ENCODE measurements at places on chromosomes 3 and 15.
A peak's percentile ranks its signal among the peaks of the same experiment; 100 is the strongest.

DNA sequence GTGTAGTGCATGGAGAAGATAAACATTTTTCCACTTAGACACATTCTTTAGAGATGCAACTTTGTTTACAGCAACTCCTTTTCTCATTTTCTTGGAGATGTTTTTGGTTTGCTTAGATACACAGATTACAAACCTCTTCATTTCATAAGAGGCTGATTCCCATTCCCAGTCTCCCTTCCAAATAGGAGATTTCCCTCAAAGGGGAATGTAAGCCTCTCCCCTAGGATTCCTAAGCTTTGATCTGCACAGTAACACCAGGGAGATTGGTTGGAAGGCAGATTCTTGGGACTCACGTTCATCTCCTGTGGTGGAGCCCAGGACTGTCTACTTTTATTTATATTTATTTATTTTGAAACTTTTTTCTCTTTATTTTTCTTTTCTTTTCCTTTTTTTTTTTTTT lies 63.2 kb downstream of the MCTP2 start:
- DNase-seq, result no peak

DNA sequence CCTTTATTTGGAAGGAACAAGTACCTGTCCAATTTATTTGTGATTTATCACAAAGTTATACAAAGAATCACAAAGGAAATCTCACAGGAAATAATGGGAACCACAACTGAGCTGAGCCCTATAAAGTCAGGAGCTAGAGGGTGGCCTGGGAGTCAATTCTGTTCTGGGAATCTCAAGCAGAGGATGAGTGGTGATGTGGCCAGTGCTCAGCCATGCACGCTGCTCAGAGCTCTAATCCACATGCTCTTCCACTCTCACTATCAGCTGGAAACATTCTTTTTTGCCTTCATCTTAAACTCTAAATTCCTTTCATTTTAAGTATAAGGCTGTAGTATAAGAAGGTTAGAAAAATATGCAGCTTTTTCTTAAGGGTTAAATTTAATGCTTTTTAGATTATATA lies 36.6 kb downstream of the UACA start:
- DNase-seq, result no peak

GRCh38 chr15:49984436-49984835 lies 134.6 kb downstream of the ATP8B4 start:
- DNase-seq, result no peak

DNA sequence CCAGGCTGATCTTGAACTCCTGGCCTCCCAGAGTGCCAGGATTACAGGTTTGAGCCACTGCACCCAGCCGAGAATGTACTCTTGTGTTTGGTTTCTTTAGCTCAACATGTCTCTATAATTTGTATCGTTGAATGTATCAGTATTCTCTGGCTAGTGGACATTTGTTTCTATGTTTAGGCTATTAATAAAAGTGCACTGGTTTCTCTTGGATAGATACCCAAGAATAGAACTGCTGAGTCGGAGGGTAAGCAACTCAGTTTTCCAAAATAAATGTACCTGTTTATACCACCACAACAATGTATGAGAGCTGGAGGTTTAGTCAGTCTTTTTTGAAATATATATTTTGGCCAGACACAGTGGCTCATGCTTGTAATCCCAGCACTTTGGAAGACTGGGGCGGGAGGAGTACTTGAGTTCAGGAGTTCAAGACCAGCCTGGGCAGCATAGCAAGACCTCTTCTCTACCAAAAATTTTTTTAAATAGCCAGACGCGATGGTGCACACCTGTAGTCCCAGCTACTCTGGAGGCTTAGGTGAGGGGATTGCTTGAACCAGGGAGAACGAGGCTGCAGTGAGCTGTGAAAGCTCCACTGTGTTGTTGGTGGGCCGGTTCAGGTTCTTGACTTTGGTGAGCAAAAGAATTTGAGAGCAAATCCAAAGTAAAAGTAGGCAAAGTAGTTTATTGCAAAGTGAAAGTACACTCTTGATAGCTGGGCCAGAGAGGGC lies 7.7 kb upstream of the IVD start:
- DNase-seq, result no peak

DNA sequence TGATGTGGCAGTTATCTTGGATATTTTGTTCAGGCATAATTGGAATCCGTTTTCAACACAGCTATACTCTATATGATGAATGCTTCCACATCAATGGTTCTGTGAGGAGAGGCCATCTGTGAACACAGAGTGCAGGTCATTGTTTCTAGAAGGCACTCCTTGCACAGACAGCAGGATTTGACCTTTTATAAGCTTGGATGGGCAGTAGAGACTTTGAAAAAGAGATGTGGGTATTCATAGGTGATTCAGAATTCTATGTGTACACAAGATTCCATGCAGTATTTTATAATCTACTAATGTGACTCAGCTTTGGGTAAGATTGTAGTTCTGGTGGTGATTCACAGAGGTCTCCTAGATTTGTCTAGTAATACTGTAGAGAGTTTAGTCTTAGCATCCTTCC lies 12.5 kb downstream of the ARPP21 start:
- no peak for DNase-seq

- peak; percentile 69 for DNase-seq
Observed at GRCh38 chr15:43903864-43904290, 77.1 kb downstream of the WDR76 start.

DNA sequence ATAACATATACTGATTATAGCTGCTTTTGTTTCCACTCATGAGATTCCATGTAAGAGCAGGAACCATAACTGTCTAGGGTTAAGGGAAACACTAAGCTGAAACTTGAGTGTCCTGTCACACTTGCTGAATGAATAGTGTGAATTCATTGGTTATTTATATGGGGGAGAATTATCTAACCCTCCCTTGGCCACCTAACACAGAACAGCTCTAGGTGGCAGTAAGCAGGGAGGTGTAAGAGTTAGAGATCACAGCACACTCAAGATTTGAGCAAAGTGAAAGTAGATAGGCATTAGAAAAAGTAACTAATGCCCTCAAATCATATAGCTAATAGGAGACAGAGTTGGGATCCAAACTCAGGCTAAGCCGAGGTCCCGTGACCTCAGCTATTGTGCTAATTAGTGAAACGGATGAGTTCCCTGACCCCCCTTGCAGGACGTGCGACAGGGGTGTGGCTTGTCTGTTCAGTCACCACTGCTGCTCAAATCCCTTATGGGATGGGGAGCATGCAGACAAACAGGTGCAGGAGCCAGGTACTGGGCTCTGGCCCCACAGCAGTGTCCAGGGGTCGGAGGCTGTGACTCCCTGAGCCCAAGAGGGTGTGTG lies 27.7 kb upstream of the ANO10 start:
- no peak for DNase-seq

- no peak for DNase-seq
Observed at GRCh38 chr3:190620886-190621608, 107.2 kb downstream of the IL1RAP start.

DNA sequence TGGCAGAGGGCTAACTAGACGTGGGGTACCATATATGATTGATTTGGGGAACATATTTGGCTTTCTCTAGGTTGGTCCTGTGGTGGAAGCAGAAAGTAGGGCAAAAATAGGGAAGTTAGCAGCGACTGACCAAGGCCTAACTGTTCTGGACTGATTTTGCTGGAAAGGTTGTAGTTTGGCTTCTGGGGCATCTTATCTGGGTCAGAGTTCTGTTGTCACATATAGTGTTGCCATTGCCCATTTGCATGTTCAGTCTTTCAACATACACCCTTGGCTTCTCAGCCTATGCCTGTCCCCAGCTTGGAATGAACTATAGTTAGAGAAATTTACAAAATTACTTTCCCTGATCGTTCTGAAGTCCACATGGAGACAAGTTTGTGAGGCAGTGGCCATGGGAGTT lies 426.5 kb downstream of the TBC1D5 start:
- no peak for DNase-seq

GRCh38 chr3:171704002-171704401 lies 106.3 kb downstream of the PLD1 start:
- DNase-seq, result no peak

GRCh38 chr15:31338879-31339557 lies 12.4 kb downstream of the KLF13 start:
- no peak for DNase-seq

GRCh38 chr15:85097725-85098124 lies 116.1 kb downstream of the PDE8A start:
- no peak for DNase-seq

DNA sequence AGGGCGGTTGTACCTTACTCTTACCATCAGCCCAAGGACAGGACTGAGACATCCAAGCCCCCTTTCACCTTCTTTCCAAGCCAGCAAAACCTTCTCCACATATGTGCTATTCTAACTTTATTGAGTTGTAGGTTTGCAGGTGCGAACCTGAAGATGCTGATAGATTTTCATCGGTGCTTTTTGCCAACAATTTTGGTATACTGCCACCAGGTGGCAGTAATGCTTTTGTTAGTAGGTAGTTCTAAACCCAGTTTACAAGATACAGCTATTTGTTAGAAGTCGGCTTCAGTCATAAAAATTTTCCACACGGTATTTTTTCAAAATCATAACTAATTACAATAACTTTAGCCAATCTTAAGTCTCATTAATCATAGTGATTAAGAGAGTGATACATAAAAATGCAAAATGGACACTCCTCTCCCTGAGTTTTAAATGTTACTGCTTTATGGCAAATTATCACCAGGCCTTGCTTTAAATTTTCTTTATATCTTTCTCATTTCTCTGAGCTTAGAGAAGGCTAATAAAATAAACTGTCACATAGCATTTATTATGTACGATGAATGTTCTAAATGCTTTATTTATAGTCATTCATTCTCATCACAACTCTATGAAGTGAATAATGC lies 636 bp downstream of the TBC1D21 start:
- DNase-seq, result no peak

- no peak for DNase-seq
Observed at GRCh38 chr15:68190048-68190447, 15.1 kb downstream of the CALML4 start.

- DNase-seq, result no peak
Observed at GRCh38 chr3:35664460-35664919, 25.2 kb downstream of the ARPP21 start.

- no peak for DNase-seq
Observed at GRCh38 chr3:129605922-129606635, 397 bp downstream of the PLXND1 start.

DNA sequence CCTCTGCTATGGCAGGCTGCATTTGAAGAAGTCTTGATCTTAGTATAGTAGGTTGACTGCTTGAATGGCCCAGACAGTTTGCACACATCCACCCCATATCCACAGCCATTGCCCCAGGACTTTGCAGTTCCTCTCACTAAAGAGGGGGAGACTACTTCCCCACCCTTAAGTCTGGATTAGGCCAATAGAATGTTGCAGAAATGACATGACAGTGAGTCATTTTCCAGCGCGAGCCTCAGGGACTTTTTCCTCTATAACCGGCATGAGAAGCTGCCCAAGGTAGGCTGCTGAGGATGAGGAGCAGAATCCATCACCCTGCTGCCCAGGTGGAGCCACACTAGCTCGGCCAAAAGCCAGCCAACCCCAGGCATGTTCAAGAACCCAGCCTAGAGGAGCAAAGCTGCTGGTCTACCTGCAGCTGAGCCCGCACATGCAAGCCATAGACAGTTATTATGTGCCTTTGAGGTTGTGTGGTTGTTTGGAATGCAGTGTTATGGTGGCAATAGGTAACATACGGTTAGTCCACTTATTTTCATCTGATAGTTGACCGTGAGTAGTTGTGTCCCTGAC lies 113.9 kb downstream of the TLE3 start:
- DNase-seq, result no peak

DNA sequence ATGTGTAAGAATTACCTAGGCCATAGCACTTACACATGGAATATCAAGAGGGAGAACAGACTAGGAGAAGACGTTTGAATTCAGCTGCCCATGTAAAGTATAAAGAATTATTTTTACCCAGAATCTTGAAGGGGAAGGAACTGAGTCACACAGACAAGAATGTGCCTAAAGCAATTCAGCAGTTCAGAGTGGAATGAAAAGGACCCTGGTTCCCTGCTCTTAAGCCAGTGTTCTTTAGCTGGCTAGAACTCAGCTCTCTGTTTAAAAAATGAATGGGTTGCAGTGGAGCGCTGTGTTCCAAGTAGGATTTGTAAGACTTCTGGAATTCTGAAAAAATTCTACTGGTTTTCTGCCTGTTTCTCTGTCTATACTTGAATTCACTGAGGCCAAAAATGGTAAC lies 440.2 kb downstream of the LPP start:
- no peak for DNase-seq

GRCh38 chr3:143326983-143327778 lies 207.6 kb downstream of the CHST2 start:
- no peak for DNase-seq
